ENCODE measurements at places on chromosomes 3 and 15. TPM values are rescaled to one million over a fixed set of nuclear protein-coding genes. Genes with fewer than 3 reads are reported as not detected.

GRCh38 chr3:172749230-172749965 is 1.1 kb upstream of the ECT2 start:
- DNase-seq, result peak; percentile 30

DNA sequence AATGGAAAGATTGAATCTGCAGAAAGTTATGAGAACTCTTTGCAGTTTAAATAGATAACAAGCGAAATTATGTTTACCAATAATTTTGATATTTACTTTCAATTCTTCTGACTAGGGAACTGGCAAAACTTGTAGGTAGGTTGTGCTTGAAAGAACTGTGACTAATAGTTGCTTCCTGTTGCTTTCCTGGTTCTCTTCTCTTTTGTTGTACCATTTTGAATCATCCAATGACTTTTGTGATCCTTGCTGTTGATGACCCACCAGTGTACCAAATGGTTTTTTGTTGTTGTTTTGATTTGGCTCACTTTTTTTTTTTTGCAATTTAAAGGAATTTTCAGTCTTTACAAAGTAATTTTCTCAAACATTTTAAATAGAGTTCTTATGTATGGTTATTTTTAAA is 64.9 kb upstream of the DCBLD2 start:
- no peak for DNase-seq

GRCh38 chr15:93124126-93124525 is 35.1 kb upstream of the RGMA start:
- DNase-seq, result no peak

DNA sequence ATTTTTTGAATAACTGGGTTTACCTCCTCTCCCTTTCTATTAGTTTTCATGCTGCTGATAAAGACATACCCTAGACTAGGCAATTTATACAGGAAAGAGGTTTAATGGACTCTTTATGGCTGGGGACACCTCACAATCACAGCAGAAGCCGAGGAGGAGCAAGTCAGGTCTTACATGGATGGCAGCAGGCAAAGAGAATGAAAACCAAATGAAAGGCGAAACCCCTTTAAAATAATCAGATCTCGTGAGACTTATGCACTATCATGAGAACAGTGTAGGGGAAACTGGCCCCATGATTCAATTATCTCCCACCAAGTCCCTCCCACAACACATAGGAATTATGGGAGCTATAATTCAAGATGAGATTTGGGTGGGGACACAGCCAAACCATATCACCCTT is 2.0 kb upstream of the RSL24D1 start:
- no peak for DNase-seq

DNA sequence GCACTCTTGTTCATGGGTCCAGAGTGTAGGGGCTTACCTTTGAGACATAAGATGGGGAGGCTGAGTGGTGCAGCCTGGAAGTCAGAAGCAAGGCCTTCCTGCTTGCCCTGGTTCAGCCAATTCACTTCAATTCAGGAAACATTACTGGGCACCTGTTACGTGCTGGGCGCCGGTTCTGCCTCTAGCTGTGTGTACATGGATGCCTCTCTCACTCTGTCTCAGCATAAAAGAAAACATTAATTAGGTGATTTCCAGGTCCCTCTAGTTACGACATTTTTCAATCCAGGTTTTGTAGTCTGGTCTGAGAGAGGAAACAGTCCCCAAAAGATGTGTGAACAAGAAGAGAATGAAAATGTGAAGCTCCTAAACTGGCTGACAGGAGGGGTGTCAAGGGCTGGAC is 1.2 kb downstream of the RTP1 start:
- DNase-seq, result no peak

GRCh38 chr15:70319466-70319865 is 221.7 kb upstream of the TLE3 start:
- DNase-seq, result no peak

DNA sequence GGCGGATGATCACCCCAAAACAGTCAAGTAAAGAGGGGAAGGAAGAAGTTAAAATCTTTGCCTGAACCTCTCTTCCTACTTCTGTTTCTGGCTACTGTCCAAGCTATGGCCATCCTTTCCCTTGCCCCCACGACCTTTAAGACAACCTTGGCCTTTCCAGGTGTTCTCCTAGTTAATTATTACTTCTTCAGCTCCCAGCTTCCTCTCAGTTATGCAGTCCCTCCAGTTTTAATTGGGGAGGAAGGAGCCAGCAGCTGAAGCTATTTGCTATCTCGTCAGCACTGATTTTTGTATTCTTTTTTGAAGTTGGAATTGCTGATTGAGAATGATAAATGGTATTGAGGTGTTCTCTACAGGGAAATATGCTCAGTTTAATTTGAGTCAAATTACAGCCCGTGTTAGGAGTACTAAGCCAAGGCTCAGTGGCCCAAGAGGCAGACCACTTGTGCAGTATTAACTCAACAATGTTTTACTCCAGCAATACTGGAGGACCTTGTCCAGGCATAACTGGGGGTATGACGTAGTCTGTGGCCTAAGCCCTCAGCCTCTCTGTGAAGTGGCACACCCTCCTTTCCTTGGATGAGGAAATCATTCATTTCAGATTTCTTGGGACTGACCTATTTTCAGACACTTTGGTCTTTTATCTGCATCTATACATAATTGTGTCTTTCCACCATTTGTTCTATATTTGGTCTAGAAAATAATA is 336.9 kb downstream of the SLC9A9 start:
- no peak for DNase-seq

- no peak for DNase-seq
Observed at GRCh38 chr15:25971053-25971452, 107.9 kb upstream of the ATP10A start.

DNA sequence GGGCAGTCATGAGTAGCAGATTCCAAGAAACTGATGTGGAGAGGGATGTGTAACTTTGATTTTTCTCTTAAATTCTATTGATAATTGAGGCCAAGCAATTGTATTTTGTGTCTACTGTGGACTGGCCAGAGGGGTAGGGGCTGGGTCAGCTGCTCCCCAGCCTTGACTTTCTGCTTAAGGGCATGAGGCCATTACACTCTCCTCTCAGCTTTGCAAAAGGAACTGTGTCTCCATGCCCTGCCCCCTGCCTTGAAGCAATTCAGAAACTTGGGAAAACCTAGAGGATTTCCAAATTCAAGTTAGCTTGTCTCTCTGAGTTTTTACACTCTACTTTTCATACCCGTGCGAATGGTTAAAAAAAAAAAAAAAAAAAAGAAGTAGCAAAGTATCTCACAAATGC is 38.6 kb downstream of the ONECUT1 start:
- no peak for DNase-seq

DNA sequence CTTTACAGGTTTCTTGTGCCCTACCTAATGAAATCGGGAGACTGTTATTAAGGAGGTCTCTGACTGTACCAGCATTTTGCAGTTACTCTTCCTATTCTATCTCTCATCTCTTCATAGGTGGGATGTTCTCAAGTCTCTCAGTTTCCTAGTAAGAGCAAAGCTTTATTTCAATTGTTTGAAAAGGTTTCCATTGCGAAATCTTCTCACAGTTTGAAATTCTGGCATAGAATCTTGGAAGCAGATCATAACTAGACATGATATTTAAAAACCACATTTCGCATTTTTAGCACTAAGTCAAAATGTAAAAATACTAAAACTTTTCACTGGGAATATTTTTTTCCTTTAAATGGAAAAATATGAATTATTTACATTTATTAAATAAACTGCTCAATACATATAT is 1311.4 kb downstream of the ROBO2 start:
- DNase-seq, result no peak

- no peak for DNase-seq
Observed at GRCh38 chr3:169058681-169059080, 604.8 kb downstream of the MECOM start.

GRCh38 chr3:107683447-107683846 is 160.7 kb downstream of the BBX start:
- no peak for DNase-seq

- no peak for DNase-seq
Observed at GRCh38 chr3:119969759-119970158, 124.5 kb downstream of the GSK3B start.

GRCh38 chr15:100769975-100770340 is 109.7 kb upstream of the ALDH1A3 start:
- no peak for DNase-seq

GRCh38 chr15:55226127-55226526 is 29.4 kb upstream of the RSL24D1 start:
- DNase-seq, result no peak

ATOSA gene
- polyA plus RNA-seq, result 37.6 TPM

TTC21A gene
- 15.9 TPM for polyA plus RNA-seq

CACNA1D gene
- 5.7 TPM for polyA plus RNA-seq

MFSD1 gene
- polyA plus RNA-seq, result 46.8 TPM

GSK3B gene
- 41.3 TPM for polyA plus RNA-seq

GABRB3 gene
- 7.4 TPM for polyA plus RNA-seq

MORC1 gene
- polyA plus RNA-seq, result 0.83 TPM

IL17RC gene
- polyA plus RNA-seq, result 42.7 TPM

C3orf85 gene
- polyA plus RNA-seq, result 0.27 TPM

TMCO5A gene
- polyA plus RNA-seq, result not detected

All from left renal pelvis (tissue), 4 donors.